ENCODE measurements at places on chromosomes 7 and 10.
A peak's percentile ranks its signal among the peaks of the same experiment; 100 is the strongest.

GRCh38 chr10:119189811-119190282, 11.2 kb upstream of the PRDX3 start:
- DNase-seq, result peak; percentile 32

DNA sequence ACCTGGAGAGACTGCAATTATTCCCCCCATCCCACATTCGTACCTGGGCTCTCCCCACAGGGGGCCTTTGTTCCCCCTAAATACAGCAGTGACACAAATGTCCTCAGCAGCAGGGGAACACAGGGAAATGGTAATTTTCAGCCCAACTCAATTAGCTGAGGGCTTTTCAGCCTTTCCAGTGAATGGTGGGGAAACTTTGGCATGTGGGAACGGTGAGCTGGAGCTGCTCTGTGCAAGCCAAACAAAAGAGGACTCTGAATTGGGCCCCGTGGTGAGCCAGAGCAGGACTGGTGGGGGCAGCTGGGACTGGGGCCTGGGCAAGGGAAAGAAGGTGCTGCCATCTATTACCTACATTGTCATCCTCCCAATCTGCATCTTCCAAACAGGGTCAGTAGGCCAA, 51.0 kb downstream of the FBXW4 start:
- no peak for DNase-seq

GRCh38 chr10:50740293-50740648, 535 bp downstream of the ASAH2B start:
- DNase-seq, result peak; percentile 74

DNA sequence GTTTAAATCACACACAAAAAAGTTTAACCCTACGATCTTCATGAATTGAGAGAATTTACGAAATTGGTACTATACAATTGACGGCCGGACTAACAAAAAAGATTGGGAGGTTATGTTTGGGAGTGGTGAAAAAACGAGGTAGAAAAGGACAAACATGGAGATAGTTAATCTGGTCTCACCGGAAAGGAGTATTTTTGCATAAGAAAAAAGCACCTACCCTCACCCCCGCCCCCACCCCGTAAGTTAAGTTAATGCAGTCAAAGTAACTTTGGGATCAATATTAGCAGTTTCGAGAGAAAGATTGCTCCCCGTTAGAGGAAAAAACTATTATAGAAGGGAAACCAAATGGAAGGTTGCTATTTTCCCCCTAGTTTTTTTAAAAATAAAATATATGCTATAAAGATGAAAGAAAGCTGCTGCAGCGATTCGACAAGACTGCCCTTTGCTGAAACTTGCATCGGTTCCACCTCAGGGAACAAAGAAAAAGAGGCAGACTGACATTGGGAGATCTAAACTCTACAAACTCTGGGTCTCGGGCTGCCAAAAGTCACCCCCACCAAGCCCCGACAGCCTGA, 3.5 kb downstream of the SP8 start:
- DNase-seq, result no peak

DNA sequence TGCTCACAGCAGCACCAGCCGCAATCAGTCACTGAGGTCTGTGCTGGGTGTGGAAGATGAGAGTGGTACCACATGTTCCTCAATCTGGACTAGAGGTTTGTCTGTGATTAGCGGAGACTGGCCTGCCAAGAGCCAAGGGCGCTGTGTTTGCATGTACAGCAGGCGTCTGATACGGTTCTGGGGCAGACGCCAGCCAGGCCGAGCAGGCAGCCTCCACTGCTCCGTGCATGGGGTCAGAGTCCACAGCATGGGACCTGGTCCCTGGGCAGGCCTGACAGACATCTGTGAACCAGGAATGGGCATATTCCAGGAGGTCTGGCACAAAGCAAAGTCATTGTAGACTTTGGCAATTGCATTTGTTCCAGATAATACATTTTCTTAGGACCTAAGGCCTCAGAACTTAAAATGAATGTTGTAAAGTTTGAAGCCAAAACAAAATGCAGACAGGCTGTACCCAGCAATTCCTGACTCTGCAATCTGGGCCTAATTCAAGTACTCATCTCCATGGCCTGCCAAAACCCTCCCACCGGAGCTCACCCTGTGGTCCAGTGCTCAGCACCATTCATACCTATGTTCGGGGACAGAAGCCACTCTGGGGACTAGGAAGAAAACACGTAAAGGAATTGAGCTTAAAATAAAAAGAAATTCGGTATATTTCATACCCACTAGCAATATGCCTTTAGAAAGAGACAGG, 50.0 kb upstream of the FAM20C start:
- DNase-seq, result no peak

- DNase-seq, result no peak
These were observed 211.4 kb downstream of the MDFIC start for GRCh38 chr7:115133248-115133647.

DNA sequence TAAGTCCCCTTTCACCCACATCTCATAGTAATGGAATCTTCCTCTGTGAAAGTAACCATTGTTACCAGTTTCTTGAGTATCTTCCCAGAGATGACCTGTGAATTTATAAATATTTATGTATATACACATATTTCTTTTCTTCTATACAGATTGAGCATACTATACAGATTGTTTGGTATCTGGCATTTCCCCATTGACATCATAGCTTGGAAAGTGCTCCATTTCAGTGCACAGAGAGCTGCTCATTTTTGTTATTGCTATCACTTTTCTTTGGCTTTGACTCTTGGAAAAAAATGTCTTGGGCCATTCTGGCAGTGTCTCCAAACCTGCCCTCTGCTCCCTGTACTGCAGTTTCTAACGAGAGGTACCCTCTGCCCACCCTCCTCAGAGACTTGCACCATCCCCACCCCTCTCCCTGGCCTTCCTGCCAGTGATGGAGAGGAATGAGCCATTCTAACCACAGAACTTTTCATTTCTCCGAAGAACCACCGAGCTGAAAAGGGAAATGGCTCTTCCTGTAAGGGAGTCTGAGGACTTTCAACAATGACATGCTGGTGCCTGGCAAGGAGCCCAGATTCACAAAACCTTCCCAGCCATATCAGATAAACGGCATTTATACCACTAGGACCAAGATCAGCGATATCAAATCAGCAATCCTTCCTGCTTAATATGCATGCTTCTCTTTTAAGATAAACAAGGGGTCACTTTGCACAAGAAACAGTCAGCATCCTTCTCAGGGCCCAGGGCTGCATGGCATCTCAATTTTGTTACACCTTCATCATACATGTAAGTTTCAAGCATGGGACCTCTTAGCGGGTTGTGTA, 19.7 kb upstream of the CCSER2 start:
- DNase-seq, result peak; percentile 51

DNA sequence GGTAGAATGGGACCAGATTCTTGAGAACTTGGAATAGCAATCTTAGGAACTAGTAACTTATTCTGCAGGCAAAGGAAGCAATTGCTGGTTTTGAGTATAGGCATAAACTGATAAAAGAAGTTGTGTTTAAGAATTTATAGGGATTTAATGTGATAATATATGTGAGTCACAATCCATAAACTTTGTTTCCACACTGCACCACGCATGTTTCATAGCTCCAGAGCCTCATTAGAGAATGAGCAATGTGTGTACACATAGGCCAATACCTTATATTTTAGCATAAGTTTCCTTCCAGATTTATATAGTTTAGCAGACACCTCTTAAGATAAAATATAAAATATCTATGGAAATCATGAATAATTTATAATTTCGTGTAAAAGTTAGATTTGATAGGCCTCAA, 175.5 kb upstream of the SEMA3A start:
- no peak for DNase-seq

- no peak for DNase-seq
These were observed 126.7 kb downstream of the TPST1 start for GRCh38 chr7:66331883-66332282.

DNA sequence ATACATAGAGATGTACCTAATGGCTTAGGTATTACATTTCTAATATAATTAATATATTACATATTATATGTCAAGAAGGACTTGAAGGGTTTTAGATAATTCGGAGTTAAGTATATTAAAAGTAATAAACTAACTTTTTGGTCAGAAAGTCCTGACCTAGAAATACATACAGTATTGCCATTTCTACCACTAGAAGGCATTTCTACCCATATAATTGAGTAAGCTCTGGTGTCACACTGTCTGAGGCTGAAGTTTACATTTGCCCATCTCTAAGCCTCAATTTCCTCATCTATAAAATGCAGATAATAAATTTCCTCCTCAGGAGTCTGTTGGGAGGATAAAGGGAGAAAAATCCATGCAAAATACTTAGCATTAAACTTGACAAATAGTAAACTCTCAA, 7.1 kb downstream of the FKBP14 start:
- DNase-seq, result no peak

DNA sequence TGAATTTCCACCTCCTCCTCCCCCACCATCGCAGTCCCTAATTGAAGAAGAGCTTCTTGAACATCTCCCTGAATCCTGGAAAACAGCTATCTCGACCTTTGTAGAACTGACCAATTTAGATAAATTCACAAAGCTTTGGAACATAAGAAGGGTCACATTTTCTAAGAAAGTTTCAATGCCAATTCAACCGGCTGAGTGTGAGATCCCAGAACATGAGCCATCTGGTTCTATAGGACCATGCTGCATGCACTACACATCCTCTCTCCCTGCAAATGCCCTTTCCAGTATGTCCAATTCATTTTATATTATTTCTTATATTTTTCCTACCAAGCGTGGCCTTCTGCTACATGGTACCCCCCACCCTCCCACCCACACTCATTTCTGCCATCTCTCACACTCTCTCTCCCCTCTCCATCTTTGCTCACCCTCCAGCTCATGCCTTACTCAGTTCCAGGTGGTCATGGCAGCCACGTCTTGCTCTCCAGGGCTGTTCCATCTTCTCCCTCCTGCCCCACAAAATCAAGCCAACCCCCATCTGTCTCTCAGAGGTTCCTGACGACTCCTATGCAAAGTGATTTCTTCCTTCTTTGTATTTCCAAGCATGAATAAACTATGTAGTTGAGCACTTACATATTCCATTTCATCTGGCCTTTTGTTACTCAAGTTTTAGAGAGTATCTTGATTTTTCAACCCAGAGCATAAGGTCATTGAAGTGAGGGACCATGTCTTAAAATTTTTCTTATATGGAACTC, 19.3 kb downstream of the FRMD4A start:
- no peak for DNase-seq

- DNase-seq, result peak; percentile 43
These were observed 34.6 kb upstream of the TPST1 start for GRCh38 chr7:66170309-66171231.

GRCh38 chr10:132602614-132603013, 65.0 kb downstream of the INPP5A start:
- no peak for DNase-seq

- no peak for DNase-seq
These were observed 68.7 kb upstream of the CAMK2B start for GRCh38 chr7:44394112-44394447.

DNA sequence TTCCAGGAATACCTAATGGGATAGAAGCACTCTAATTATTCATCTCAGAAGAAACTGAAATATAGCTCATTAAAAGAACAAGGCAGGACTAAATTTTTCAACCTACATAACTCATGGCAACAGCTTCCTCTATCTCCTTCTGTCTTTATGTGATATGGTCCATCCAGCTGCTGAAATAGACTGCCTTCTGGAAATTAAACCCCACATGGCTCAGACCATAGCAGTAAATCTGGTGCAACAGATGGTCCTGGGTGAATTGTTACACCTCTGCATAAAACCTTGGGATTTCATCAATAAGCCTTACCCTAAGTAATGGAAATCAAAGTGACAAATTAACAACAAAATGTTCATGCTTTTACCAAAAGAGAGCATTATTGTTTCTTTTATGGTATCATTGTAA, 205.6 kb upstream of the CSTF2T start:
- DNase-seq, result no peak

DNA sequence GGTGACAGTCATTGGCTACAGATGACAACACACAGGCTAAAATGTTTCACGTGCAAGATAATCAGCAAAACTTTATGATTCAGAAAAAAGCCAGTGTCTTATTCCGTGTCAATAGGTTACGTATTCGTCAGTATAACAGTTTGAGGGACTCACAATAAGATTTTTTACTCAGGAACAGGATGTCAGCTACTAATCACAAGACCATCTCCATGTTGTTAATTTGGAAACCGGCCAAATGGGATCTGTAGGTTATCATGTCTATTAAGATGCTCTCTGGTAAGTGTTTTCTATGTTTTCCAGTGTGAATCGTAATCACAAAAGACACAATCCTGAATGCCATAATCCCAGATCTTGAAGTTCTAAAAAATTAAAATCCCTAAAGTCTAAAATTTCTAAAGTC, 197.3 kb downstream of the ETV1 start:
- no peak for DNase-seq

- no peak for DNase-seq
These were observed 33.2 kb downstream of the SPAM1 start for GRCh38 chr7:123958186-123958703.

DNA sequence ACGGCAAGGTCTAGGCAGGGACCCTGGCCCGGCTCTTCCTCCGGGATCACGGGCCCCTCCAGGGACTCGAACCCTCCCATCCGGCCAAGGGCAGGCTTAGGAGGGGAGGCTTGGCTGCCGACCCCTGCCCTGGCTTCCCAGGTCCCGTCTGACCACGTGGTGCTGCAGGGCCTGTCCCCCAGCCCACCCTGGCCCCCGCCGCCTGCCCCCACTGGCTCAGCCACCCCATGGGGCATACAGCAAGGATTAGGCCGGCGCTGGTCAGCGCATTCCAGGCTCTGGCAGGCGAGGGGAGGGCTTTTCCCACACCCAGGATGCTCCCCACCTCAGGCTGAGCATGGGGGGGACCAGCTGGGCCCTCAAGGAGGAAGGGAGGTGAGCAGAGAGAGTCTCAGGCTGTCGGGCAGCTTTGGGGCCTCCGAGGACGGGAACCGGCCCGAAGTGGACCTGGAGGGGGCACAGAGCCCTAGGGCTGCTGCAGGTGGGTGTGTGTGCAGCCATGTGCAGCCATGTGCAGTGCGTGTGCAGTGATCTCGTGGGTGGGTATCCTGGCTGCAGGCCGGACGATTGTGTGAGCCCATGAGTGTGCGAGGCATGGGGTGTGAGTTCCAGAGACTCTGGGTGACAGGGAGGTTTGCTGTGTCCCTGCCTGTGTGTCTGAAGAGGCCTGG, 713 bp upstream of the GRIFIN start:
- DNase-seq, result no peak

DNA sequence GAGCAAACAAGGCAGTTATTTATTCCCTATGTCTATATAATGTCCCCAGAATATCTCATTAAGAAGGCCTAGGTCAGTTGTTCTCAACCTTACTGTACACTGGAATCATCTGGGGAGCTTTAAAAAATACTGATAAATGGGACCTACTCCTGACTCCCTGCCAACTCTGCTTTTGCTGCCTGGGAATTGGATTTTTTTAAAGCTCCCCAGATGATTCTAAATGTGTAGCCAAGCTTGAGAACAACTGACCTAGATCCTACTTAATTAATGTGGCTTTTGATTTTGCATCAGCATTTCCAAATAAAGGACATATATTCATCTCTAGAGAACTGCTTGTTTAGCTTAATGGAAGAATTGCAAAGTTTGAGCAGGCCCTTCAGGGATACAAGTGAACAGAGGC, 91.7 kb upstream of the HPS1 start:
- DNase-seq, result no peak

GRCh38 chr7:137110091-137110509, 233.4 kb downstream of the PTN start:
- peak; percentile 52 for DNase-seq

- no peak for DNase-seq
These were observed 235.2 kb upstream of the NRP1 start for GRCh38 chr10:33569702-33570101.

GRCh38 chr7:36726311-36726710, 2.0 kb upstream of the AOAH start:
- DNase-seq, result no peak

- no peak for DNase-seq
These were observed 107.5 kb upstream of the ARID5B start for GRCh38 chr10:61793760-61794703.

GRCh38 chr10:44259090-44259874, 125.6 kb downstream of the CXCL12 start:
- DNase-seq, result no peak

Measured in kidney glomerular epithelial cell (primary cell).